ENCODE measurements at places on chromosomes 11 and 22. TPM values are rescaled to one million over a fixed set of nuclear protein-coding genes. Genes with fewer than 3 reads are reported as not detected.

- H3K27ac ChIP-seq = no peak overlapping the region
- H3K27me3 ChIP-seq = no peaks in the 10 kb centered on the region
- no peak for DNase-seq
- no peak overlapping the region for H3K4me3 ChIP-seq
- no peaks in the 10 kb centered on the region for H3K36me3 ChIP-seq
Measured at GRCh38 chr11:27296497-27296896, 66.5 kb downstream of the CCDC34 start.

Gene PKDREJ
- total RNA-seq = not detected

GRCh38 chr11:111531687-111532364 lies 8.7 kb upstream of the LAYN start:
- no peaks in the 10 kb centered on the region for H3K36me3 ChIP-seq
- no peak overlapping the region for H3K27ac ChIP-seq
- no peak for DNase-seq
- H3K4me3 ChIP-seq = no peak overlapping the region

Gene FOLR2
- 5.3 TPM for total RNA-seq

DNA sequence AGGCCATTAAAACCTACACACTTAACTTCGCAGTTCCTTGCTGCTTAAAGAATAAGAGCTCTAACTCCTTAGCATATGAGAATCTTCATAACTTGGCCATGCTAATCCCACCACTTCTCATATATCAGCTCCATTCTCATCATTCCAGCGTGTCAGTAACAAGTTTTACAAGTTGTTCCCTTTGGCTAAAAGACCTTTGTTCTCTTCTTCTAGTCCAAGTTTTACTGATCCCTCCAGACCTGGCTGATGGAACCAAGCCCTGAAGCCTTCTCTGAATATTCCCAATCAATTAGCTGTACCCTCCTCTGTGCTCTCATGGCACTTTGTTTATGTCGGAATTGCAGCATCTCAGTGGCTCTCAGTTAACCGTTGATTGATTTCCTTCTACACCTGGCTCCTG lies 35.8 kb downstream of the GAB2 start:
- no peaks in the 10 kb centered on the region for H3K27me3 ChIP-seq
- H3K27ac ChIP-seq = no peak overlapping the region
- H3K36me3 ChIP-seq = no peaks in the 10 kb centered on the region
- no peak overlapping the region for H3K4me3 ChIP-seq

DNA sequence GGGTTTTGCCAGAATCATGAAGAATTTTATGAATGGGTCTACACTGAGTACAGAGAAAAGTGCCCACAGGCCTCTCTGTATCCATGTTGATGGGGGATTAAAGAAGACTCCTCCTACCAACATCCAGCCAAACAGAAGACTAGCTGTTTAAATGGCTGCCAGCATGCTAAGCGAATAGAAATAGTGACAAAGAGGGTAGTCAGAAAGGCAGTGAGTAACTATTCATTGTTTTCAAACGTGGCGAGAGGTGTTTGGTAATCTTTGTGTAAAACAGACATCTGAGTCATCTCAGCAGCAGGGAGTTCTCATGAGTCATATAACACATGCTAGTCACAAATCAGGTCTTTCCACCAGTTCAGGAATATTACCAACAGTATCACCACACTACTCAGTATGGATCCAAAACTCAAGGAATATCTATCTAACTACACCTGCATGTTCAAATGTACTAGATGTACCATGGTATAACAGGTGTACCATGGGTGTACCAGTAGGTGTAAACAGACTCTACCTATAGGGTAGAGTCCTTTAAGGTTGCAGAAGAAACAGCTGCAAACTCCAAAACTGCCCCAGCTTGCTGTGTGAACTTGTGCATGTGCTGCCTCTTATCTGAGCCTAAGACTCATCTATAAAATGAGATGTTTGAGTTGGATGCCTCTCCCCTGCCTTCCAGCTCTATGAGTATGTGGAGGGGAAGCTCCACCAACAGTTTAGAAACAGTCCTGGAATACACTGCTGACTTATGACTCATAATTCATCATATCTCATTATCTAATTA lies 82.0 kb downstream of the SLC1A2 start:
- no peaks in the 10 kb centered on the region for H3K36me3 ChIP-seq
- H3K27ac ChIP-seq = no peak overlapping the region
- DNase-seq = no peak
- H3K27me3 ChIP-seq = no peaks in the 10 kb centered on the region

- no peaks in the 10 kb centered on the region for H3K36me3 ChIP-seq
- H3K4me1 ChIP-seq = no peaks in the 10 kb centered on the region
- no peak overlapping the region for H3K27ac ChIP-seq
- no peak for DNase-seq
- H3K4me3 ChIP-seq = no peak overlapping the region
Measured at GRCh38 chr11:101390539-101390938, 193.3 kb downstream of the TRPC6 start.

- H3K4me1 ChIP-seq = no peaks in the 10 kb centered on the region
- H3K36me3 ChIP-seq = no peaks in the 10 kb centered on the region
- DNase-seq = peak; percentile 94
Measured at GRCh38 chr22:20298803-20299745, 20.8 kb downstream of the DGCR6L start.

DNA sequence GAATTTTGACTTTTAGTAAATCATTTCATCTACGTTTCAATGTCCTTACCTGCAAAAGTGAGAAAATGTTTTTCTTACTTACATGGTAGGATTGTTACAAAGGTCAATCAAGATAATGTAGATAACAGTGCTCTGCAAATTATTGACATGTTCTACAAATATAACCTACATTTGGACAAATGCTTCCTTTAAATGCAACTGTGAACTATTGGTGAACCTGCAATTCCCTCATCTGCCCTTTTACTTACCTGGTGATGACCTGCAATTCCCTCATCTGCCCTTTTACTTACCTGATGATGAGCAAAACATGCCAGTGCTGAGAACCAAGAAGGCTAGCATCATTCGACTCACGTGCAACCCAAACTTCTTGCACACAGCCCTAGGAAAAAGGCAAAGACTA lies 11.1 kb downstream of the ALG9 start:
- DNase-seq = no peak
- no peak overlapping the region for H3K27ac ChIP-seq
- H3K27me3 ChIP-seq = no peaks in the 10 kb centered on the region
- no peak overlapping the region for H3K4me3 ChIP-seq
- H3K4me1 ChIP-seq = no peaks in the 10 kb centered on the region

DNA sequence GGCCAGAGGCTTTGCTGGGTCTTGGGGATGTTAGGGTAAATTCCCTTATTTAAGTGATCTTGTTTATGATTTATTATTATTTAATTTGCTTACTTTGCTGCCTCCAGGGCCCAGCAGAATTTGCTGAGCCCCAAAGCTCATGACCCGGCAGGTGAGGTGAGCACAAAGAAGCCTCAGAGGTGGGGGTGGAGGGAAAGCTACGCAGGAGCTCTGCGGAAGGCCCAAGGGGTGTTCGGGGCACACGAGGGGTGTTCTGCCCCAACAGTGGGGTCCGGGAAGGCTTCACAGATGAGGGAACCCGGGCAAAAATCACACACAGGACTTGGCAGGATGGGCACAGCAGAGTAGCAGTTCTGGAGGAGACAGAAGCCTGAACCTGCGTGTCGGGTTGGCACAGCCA lies 6.7 kb upstream of the LINC01488 start:
- DNase-seq = no peak
- no peak overlapping the region for H3K27ac ChIP-seq
- no peak overlapping the region for H3K4me3 ChIP-seq
- no peaks in the 10 kb centered on the region for H3K36me3 ChIP-seq

GRCh38 chr11:114120606-114121005 lies 61.1 kb downstream of the ZBTB16 start:
- no peak for DNase-seq
- H3K27ac ChIP-seq = peak overlapping the region; percentile 74
- peaks cover 1% of the 10 kb centered on the region for H3K36me3 ChIP-seq
- H3K4me1 ChIP-seq = peaks cover 98% of the 10 kb centered on the region
- H3K27me3 ChIP-seq = no peaks in the 10 kb centered on the region
- no peak overlapping the region for H3K4me3 ChIP-seq

- H3K27me3 ChIP-seq = no peaks in the 10 kb centered on the region
- no peaks in the 10 kb centered on the region for H3K36me3 ChIP-seq
- no peak overlapping the region for H3K4me3 ChIP-seq
- H3K4me1 ChIP-seq = no peaks in the 10 kb centered on the region
- no peak for DNase-seq
Measured at GRCh38 chr11:89235976-89236375, 58.3 kb downstream of the TYR start.

DNA sequence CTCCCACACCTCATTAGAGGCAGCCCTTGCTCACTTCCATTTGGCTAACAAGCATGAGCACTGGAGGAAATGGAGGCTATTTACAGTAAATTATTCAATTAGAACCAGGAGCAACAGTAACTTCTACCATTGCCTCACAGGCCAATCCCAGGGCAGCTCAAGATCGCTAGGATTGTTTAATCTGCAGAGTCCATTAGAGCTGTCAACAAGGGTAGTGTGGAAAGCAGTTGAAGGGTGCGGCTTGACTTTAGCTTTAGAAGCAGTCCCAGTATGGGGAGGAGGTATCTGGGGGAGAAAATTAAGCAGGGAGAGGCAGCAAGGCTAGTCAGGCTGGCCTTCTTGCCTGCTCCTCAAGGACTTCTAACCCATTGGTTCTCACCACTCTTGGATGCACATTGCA lies 38.3 kb upstream of the CYP2R1 start:
- H3K4me1 ChIP-seq = no peaks in the 10 kb centered on the region
- DNase-seq = no peak

DNA sequence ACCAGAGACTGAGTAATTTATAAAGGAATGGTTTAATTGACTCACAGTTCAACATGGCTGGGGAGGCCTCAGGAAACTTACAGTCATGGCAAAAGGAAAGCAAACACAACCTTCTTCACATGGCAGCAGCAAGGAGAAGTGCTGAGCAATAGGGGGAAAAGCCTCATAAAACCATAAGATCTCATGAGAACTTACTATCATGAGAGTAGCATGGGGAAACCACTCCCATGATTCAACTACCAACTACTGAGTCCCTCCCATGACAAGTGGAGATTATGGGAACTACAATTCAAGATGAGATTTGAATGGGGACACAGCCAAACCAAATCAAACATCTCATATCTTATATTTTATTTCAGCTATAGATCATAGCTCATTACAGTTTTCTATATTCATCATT lies 33.0 kb downstream of the GRIA4 start:
- H3K27ac ChIP-seq = no peak overlapping the region
- H3K36me3 ChIP-seq = no peaks in the 10 kb centered on the region
- H3K4me3 ChIP-seq = no peak overlapping the region
- no peaks in the 10 kb centered on the region for H3K27me3 ChIP-seq

Measured in thyroid gland (tissue), 4 donors.